ENCODE measurements at places on chromosomes 4 and X. TPM values are rescaled to one million over a fixed set of nuclear protein-coding genes. Genes with fewer than 3 reads are reported as not detected.

Gene CXCL11
- not detected for total RNA-seq

Gene TRIM61
- total RNA-seq = not detected

Gene ANK2
- 71.2 TPM for total RNA-seq

Gene SULT1E1
- total RNA-seq = 1.9 TPM

Gene DUSP21
- total RNA-seq = not detected
